ENCODE measurements at places on chromosomes 16 and 17.

- no peak for DNase-seq
Observed at GRCh38 chr17:61517265-61517664, 65.0 kb downstream of the TBX4 start.

GRCh38 chr16:88314991-88315542, 67.7 kb upstream of the ZNF469 start:
- DNase-seq = no peak

GRCh38 chr17:75836605-75837004, 7.6 kb downstream of the UNC13D start:
- DNase-seq = no peak

DNA sequence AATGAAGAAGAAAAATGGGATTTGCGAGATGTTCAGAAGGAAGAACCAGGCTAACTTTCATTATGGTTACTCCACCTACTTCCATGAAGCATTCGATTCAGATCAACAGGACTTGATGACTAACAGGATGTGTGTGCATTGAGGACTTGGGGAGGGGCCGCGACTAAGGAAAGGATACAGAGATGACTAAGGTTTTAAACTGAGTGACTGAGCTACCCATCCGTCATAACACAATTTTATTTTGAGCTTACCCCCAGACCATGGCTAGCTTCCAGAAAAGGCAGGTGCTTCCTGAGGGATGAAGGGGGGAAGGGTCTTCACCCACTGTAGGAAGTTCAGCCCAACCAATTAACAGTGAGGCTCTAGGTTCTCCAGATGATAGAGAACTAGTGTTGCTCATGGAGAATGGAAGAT, 2.5 kb upstream of the CDYL2 start:
- DNase-seq = no peak

DNA sequence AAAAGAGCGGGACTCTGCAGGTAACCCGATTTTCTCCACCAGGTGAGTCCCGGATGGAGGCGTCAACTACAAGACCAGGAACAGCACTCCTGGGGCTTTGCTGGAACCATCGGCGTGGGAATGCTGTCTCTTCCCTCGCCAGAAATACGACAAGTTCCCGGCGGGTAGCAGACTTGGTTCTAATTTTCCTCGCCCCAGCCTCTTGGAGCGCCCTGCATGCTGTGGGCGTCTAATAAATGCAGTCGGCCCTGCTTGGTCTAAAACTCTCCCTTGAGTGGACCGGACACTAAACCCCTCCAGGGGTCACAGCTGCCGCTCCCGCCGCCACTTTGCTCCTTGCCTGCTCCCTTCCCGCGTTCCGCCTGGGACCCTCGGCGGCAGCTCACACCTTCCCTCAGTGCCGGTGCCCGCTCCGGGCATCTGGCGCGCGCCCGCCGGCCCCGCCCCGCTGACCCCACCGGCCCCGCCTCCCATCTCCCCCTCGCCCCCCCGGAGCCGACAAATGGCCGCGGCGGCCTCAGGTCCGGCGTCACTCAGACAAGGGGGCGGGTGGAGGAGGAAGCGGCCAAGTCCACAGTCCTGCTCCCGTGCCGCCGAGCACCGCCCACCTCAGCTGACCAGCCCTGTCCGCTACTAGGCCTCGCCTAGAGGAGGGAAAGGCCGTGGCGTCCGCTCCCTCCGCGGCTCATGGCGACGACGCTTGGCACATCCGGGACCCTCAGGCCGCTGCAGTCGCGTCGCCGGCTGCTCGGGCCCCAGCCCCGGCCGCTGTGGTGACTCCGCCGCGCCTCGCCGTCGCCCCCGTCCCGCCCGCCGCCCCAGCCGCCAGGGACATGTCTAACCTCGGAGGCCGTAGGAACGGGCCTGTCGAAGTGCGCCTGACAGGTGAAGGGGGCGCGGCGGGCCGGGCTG, 65.8 kb downstream of the KPNA2 start:
- peak; percentile 50 for DNase-seq

DNA sequence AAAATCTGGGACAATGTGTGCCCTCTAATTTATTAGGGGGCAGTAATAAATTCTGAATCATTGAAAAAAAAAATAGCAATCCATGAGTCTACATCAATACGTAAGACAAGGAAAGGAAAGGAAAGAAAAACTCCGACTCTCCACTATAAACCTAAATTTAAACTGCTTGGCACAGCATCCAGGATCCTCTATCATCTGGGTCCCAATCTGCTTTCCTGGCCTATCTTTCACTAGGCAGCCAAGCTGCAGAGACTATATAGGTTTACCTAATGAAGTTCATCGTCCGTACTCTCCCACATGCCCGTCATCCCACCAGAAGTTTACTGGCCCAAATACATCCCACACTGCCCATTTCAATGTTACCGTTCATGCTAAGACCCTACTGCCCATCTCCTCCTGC, 179.2 kb downstream of the PARN start:
- no peak for DNase-seq

GRCh38 chr16:66961914-66962313, 848 bp downstream of the CES3 start:
- no peak for DNase-seq

- DNase-seq = no peak
Observed at GRCh38 chr16:2443555-2443954, 14.3 kb downstream of the CCNF start.

DNA sequence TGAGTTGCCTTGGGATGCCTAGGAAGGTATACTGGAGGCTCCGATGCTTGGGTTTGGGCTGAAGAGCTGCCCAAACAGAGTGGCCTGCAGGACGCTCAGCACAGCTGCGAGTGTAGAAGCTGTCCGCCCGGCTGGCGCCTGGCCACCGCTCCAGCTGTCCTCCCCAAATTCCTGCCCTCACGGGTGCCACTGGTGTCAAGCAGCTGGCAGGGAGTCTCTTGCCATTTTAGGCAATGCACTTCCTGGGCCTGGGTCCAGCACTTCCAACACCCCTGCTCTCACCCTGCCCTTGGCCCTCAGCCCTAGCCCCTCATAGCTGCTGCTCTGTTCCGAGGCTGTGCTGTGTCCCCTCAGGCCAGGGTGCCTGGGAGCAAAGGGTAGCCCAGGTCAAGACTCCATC, 5.2 kb upstream of the PKMYT1 start:
- DNase-seq = no peak

DNA sequence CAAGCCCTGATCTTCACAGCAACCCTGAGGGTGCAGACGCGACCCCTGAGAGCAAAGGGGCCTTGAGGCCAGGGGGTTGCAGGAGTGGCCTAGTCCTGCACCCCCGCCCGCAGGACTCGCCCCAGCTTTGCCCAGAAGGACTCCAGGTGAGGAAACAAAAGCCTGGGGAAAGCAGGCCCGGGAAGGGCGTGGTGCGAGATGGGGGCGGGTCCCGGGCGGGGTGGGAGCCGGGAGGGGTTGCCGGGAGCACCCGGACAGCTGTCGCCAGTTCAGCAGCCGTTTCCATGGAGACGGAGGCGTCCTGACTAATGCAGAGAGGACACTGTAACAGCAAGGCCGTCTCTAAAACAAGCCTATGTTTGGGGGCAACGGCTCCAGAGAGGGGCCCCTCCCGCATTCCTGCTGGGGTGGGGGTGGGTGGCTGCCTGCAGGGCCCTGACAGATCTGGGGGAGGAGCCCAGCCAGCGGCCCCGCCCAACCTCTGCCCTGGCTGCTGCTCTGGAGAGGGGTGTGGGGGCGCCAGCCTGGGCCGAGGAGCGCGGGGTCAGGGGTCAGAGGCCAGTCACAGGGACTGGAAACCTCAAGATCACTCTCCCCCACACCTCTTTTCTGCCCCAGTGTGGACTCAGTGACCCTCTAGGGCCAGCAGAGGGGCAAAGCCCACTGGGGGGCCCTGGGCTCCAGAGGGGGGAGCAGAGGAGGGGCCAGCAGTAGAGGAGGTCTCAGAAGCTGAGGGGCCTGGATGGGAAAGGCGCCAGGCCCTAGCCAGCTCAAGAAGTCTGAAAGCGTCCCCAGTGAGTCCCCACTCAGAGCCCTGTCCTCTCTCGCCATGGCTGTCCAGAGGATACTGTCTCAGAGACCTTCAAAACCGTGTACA, 3.1 kb upstream of the TPPP3 start:
- no peak for DNase-seq

GRCh38 chr17:39357986-39358385, 43.4 kb downstream of the FBXL20 start:
- no peak for DNase-seq

DNA sequence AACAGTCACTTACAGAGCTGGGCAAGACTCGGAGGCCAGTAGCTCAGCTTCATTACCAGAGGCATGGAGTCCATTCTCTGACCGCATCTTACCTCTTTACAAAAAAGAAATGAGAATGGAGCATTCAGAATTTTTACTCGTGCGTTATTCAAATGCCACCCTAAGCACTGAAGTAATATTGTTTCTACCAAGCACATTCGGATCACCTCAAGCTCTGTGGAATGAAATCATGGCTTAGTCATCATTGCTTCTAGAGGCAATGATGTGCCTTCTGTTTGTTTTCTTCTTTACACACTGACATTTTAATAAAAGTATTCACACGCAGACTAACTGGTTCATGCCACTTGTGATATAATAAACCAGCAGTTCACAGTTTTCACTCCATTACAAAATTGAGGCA, 206.8 kb downstream of the PHKB start:
- no peak for DNase-seq

GRCh38 chr16:74117798-74118197, 178.8 kb upstream of the PSMD7 start:
- no peak for DNase-seq

DNA sequence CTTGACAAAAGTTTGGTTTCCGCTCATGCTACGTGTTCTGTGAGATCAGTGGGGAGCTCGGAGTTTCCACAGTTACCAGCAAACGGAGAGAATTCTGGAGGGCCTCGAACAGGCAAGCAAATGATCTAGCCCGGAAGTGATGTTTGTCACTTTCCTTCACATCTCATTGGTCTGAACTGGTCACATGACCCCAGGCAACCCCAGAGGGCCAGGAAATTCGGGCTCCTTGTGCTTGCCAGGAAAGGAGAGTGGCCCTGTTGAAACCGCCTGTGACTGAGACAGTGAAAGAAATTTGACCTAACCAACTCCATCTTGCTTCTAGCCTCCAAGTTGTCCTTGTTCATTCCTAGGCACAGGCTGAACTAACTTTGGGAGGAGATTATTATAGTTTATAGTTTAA, 23.0 kb downstream of the SPPL2C start:
- DNase-seq = no peak

- no peak for DNase-seq
Observed at GRCh38 chr17:74690409-74690825, 22.3 kb downstream of the CD300LF start.

DNA sequence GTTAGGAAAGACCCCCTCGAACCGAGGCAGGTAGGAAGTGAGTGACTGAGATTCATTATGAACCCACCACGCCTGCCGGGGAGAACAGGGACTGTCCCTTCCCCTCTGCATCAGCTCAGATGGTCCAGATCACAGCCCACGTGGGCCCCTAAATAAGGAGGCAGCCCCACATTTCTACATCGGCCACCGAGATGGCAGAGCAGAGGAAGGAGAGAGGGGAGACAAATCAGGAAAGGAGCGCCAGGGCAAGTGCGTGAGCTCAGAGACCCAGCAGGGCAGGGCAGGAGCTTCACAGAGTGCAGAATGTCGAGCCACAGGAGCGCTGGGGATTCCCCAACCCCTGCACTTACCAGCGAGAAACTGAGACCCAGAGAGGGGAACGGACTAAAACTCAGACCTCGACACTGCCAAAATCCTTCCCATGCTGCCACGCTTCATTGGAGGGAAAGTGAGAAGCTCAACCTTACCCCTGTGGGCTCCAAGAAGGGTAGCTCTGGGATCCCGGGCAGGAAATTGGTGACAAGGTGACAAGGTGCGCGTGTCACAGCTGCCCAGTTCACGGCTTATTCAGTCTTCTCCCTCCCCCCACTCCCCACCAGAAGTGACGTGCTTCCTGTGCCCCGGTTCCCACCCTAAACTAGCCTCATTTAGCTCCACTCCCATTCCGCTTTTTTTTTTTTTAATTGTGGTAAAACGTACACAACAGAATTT, at the start of gene ICAM2:
Gene ICAM2 (minus strand): TSS at position 578 of the 711 bp plus-strand sequence. CDS start 13,942 bp downstream, outside the sequence.
- DNase-seq = peak; percentile 78

DNA sequence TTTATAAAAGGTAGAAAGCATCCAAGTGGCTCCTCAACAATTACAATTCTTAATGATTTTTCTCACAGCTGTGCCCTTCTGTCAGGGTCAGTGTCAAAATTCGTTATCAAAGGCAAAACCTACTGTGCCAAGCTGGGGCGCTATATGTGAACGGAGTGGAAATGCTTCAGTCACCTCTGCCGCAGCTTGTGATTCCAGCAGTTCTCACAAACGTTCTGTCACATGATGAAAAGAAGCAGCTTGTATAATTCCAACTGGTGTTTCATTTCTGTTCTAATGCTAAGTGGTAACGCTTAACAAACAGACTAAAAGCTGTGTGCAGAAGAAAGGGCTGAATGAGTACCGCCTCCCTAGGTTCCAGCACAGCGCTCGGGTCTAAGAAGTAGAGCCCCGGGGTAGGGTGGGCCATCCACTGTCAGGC, 14.2 kb downstream of the PLD6 start:
- no peak for DNase-seq

DNA sequence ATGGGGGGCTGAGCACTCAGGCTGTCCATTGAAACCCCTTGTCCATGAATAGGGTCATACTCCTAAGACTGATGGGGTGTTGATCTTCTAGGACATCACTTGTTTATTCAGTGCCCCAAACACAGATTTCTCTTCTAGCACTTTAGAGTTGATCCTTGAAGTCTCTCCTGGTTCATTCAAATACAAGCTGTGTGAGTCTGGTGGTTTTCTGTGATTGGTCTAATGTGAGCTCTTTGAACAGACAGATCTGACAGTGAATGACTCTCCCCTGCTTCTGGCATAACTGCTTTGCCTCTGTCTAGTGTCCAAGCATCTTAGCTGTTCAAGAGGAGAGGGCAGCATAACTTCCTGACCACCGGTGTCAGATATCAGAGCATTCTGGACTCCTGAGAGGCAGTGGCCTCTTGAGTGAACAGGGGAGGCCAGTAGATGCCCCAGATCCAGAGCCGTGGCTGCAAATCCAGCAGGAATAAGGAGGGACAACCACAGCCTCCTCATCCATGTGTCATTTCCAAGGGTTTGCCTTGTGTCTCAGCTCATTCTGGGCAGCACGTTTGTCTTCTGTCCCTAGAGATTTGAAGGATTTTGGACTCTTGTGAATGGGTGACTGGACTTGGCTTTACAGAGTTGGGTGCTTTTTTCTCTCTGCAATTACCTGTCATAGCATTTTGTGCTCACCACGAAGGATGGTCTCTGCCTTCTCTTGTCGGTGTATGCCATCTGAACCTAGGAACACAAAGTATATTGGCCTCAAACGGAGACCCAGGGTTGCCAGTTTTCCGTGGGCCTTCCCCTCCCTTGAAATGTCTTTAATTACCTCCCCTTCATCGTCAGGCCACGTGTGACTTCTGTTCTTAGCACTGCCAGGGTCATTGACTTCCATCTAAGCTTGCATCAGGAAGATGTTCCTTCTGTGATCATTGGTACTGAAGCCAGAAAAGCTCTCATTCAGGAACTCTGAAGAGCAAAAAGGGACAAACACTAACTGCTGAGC, 13.9 kb upstream of the CLEC18C start:
- DNase-seq = no peak

GRCh38 chr16:56022818-56023217, 147.6 kb upstream of the CES5A start:
- DNase-seq = no peak

GRCh38 chr17:27236717-27237315, 57.1 kb upstream of the WSB1 start:
- peak; percentile 59 for DNase-seq

GRCh38 chr17:50640686-50641351, 6.1 kb downstream of the ABCC3 start:
- DNase-seq = no peak
